DMS79 treated with DMSO at 0.1 percent for 48 hours (cell line): ENCODE measurements at places on chromosomes 2 and 18.

DNA sequence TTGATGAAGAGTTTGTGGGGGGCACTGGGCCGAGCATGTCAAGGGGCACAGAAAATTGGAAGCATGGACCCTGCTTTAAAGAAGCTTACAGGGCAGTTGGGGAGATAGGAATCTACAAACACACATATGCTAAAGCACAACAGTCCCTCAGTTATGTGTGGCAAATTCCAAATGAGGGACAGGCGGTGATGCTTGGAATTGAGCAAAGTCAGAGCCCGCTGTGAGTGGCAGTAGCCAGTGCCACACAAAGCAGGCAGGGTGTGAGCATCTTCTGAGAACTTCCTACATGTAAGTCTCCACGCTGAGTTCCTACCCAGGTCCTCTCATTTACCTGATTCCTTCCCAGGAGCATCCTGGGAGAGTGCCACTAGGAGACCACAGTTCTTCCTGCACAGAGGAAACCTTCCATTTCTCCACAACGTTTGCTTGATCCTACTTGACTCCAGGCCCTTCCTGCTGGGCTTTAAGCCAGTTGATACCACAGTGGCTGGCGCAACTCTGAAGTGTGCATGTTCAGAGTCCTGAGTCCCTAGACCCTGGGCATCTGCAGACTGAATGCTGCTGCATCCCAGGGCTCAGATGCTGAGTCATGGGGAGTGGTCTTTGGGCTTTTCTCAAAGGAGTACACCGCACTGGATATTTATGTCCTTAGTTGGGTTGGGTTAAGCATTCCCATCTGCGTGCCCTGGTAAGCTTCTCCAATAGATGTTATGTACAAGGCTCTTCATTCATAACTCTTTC lies 287.3 kb upstream of the REV1 start:
- no peak for DNase-seq

DNA sequence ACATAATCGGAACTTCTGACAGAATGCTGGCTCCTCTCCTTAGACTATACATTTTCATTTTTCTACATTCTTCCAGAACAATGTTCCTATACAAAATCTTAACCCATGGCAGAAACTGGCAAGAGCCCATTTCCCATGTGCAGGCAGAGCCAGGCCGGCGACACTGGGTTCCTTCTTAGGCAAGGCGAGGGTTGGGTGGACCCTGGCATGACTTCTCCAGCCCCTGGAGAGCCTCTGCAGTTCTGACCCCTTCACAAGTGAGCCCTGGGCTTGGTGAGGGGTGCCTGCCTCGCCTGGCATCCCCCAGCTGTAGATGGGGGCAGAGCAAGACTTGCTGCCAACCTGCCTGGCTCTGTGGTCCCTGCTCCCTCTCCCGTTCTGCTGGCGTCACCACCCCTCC lies 5.0 kb downstream of the GYPC start:
- no peak for DNase-seq

- no peak for DNase-seq
These were observed 158.2 kb downstream of the ZEB2 start for GRCh38 chr2:144361742-144362141.

DNA sequence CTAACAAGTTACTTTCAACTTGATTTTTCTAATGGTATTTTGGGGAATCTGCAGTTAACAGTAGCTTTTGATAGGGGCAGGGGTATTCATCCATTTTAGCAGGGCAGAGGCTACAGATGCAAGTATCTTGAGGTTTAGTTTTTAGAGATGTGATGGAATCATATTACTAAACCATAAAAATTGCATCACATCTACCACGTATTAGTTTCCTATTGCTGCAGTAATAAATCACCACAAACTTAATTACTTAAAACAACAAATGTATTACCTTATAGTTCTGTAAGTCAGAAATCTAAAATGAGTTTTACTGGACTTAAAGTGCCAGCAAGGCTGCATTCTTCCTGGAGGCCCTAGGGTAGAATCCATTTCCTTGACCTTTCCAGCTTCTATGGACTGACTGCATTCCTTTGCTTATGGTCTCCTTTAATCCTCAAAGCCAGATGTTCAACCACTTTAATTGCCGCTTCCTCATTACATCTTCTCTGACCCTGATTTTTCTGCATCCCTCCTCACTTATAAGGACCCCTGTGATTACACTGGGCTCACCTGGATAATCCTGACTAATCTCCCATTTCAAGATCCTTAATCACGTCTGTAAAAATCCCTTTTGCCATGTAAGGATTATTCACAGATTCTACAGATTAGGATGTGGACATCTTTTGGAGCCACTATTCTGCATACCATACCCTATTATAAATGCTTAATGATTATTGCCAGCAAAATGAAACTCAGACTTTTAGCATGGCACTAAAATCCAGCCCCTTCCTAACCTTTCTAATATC lies 21.9 kb upstream of the EXOC6B start:
- no peak for DNase-seq

DNA sequence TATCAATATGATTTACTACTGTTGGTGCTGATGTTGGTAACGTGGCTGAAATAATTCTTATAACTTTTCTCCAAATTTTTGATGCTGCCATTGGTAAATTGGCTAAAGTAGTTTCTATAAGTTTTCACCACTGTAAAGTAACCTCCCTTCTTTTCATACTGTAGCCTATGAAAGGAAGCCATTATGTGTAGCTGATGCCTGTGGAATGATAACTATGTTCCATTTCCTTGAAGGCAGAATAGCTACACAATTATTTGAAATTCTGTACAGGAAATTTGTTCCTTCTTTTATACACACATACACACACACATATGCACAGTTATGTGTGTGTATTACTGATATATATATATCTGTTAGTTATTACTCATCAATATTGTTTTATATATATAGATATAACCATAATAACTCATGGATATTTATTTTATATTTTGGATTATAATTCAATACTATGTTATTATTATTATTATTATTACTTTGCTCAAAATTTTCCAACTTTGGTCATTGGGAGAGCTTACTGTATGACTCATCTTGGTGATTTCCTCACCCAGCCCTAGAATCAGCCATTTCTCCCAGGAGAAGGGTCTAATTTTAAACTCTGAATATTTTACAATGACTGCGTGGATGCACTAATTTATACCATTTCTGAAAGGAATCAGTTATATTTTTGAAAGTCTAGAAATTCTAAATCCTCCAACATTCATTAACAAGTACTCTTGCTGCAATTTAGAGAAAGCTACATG lies 1677.7 kb downstream of the SUCLG1 start:
- DNase-seq: no peak

DNA sequence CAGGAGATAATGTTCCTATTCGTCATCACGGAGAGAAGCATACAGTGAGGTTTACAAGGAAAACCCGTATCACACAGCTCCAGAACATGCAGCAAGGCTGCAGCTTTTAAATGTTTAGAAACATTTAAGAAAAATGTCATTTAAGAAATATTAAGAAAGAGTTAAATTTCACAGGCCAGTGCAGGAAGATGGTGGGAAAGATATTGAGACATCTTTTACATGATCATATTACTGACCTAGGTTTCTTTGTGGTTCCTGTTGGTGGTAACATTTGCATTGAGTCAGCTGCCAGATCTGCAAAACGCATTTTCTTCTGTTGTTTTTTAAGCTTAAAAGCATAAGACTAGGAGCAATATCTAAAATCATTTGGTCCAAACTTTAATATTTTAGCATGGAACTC lies 44.9 kb downstream of the CPO start:
- no peak for DNase-seq

- DNase-seq: no peak
These were observed 257.6 kb downstream of the MREG start for GRCh38 chr2:215755641-215756345.

DNA sequence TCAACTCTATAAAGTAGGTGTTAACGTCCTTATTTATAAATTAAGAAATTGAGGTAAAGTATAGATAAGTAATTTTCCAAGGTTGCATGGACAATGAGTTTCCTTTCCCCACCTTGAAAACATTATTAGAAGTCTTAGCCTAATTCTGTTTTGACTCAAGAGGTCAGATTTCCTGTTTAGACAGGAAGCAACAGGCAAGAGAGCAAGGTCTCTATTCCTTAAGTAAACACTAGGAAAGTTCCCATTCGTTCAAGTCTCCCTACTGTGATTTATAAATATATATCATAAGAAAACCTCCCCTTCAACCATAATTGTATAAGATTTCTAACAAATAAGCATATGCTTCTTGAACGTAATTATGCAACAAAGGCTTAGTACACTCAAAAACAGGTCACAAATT lies 40.3 kb downstream of the CLASP1 start:
- no peak for DNase-seq

- no peak for DNase-seq
These were observed 369.5 kb upstream of the PIK3C3 start for GRCh38 chr18:41585512-41585911.

GRCh38 chr18:61209801-61210200 lies 123.4 kb upstream of the CDH20 start:
- DNase-seq: no peak

DNA sequence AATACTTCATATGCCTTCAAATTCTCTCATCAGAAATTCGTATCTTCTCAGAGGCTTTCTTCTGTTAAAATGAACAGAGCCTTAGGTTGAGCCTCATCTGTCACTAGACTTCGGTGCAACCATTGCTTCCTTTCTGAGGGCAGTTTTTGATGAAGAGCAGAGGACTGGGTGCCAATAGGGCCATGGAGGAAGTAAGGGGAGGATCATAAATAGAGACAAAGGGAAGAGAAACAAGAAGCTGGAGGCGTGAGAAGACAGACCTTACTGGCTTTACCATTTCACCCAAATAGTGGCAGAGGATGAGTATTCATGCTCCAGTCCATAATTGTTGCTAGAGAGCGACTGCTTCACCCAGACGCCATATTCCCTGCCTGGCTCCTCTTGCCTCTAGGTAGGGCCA lies 215.6 kb upstream of the PKDCC start:
- DNase-seq: no peak

GRCh38 chr2:226873051-226873620 lies 37.3 kb downstream of the RHBDD1 start:
- DNase-seq: no peak

DNA sequence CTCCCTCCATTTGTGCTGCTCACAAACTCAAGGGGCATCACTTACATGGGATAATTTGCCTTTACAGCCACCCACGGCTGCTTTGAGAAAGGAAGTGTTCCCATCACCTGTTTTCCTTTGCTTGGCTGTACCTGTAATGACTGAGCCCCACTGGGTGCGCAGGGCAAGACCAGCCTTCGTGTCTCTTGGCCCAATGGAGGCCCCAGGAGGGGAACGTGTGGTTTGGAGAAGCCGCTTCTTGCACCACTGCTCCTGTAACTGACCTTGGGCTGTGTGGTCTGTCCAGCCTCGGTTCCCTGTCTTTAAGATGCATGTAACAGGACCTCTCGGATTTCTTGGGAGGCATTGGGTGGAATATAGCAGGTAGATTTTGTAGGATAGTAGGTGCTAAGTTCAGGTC lies 41.1 kb downstream of the LDLRAD4 start:
- no peak for DNase-seq

DNA sequence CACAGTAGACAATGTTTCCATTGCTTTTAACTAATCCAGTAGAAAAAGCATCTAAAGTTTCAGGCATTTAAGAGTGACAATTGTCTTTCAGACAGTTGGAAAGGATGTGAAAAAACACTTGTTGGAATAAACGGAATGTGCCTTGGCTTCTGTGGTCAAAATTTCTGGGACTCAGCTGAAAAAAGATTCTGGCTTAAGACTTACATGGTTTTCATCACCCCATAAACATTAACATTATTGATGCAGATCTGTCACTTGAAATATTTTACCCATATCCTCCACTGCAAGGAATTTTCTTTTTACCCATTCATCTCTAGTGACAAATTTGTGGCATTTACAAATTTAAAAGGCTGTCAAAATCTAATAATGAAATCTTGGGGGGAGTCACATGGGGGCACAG lies 166.0 kb downstream of the SRBD1 start:
- DNase-seq: no peak

- DNase-seq: no peak
These were observed 247.8 kb upstream of the CWC22 start for GRCh38 chr2:180254872-180255271.

- DNase-seq: no peak
These were observed 18.7 kb upstream of the ADAM17 start for GRCh38 chr2:9574331-9574730.

GRCh38 chr2:120542911-120543527 lies 192.6 kb upstream of the GLI2 start:
- DNase-seq: no peak

DNA sequence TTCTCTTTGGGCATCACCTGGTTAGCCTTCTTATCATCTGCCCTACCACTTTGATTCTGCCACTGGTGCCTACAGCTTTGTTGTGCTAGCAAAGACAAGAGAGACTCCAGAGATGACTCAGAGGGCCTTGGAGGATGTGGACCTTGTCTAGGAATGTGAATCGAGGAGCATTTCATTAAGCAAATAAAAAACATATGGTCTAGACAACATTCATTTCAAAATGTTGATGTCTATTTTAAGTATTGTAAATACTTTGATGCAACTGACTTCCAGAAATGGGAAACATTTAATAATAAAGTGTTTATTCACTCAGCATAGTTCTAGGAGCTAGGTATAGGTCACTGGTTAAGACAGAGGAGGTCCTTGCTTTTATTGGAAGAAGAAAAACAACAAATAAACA lies 195.5 kb downstream of the CDCA7 start:
- DNase-seq: no peak

GRCh38 chr18:47286776-47287410 lies 35.4 kb upstream of the SKOR2 start:
- no peak for DNase-seq

DNA sequence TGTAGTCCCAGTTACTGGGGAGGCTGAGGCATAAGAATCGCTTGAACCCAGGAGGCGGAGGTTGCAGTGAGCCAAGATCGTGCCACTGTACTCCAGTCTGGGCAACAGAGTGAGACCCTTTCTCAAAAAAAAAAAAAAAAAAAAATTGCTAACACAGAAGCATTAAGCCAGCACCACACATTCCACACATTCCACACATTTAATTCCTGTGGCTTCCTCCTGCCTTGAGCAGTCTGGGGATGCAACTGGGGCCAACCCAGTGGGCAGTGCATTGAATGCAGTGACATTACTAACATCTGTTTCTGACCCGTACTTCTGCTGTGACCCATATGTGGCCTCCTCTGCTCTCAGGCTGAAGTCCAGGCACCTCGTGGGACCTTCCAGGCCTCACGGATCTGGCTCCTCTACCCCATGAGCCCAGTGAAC lies 107.0 kb downstream of the BCL2L11 start:
- DNase-seq: no peak

DNA sequence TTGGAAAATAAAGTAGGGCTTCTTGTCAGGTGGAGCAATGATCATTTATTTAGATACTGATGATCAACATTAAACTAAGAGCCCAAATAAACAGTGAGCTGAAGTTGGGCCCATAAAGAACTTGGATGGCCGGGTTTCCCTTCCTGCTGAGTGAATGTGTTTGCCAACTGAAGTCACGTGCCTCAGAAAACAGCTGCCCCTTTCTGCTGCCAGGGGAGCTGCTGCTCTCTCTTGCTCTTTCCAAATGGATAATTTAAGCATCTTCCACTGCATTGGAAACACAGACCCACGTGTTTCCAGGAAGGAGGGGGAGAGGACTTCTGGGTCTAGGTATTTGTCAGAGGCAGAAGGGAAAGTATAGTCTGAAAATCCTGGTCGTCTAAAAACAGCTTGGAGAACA lies 22.9 kb upstream of the NCKAP5 start:
- DNase-seq: no peak
